ENCODE measurements at places on chromosomes 5 and 9. TPM values are rescaled to one million over a fixed set of nuclear protein-coding genes. Genes with fewer than 3 reads are reported as not detected.

Gene CCNI2
- total RNA-seq: 0.15 TPM

Gene TMEM252
- not detected for total RNA-seq

Gene SCGB3A2
- not detected for total RNA-seq

Gene MEIKIN
- total RNA-seq: not detected

Gene CCNJL
- not detected for total RNA-seq

Gene ROR2
- not detected for total RNA-seq

Gene CTXN3
- not detected for total RNA-seq

Gene N4BP3
- 4.1 TPM for total RNA-seq

Gene SV2C
- not detected for total RNA-seq

Gene SGCD
- total RNA-seq: not detected

Gene PCDHA1
- not detected for total RNA-seq

Gene HMMR
- total RNA-seq: 37.6 TPM

Gene BRD8
- total RNA-seq: 51.9 TPM

Gene FOXD4L3
- total RNA-seq: 0.22 TPM

Gene ARHGEF37
- total RNA-seq: 17.0 TPM

GRCh38 chr9:137986268-137987099, 108.9 kb downstream of the CACNA1B start:
- no peaks in the 10 kb centered on the region for H3K4me1 ChIP-seq
- H3K27ac ChIP-seq: no peak overlapping the region
- no peak for DNase-seq
- H3K36me3 ChIP-seq: no peaks in the 10 kb centered on the region

GRCh38 chr9:115098226-115098965, 19.6 kb downstream of the TNC start:
- H3K36me3 ChIP-seq: no peaks in the 10 kb centered on the region
- H3K4me3 ChIP-seq: no peak overlapping the region
- no peak overlapping the region for H3K27ac ChIP-seq

- H3K4me3 ChIP-seq: no peak overlapping the region
- H3K27me3 ChIP-seq: no peaks in the 10 kb centered on the region
- no peaks in the 10 kb centered on the region for H3K4me1 ChIP-seq
Measured at GRCh38 chr9:14366076-14366475, 52.1 kb upstream of the NFIB start.

- H3K4me3 ChIP-seq: no peak overlapping the region
- H3K4me1 ChIP-seq: no peaks in the 10 kb centered on the region
- no peaks in the 10 kb centered on the region for H3K27me3 ChIP-seq
- no peaks in the 10 kb centered on the region for H3K36me3 ChIP-seq
- no peak for DNase-seq
Measured at GRCh38 chr9:8604201-8604600, 804.6 kb upstream of the DMAC1 start.

DNA sequence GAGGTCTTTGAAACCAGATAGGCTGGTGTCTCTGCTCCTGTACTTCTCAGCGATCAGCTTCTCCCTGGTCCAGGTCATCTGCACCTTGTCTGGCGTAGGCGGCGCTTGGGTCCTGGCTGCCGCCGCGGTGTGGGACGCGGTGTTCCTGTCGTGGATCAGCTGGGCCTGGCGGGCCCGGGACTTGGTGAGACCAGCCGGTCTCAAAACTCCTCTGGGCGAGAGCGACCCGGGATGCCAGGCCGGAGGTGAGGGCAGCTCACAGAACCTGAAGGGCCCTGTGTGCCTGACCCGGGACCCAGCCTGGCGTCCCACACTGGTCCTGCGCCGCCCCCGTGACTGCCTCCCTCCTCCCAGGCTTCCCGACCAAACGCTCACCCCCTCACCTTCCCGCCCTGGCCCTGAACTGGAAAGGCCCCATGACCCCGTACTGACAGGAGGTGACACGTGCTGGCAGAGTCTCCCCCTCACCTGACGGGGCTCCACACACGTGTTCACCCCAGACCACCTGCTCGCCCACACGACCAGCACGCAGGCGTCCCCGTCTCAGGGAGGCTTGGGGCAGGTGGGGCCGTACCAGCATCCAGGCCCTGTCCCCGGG, 49.0 kb downstream of the NKD2 start:
- no peaks in the 10 kb centered on the region for H3K27me3 ChIP-seq
- DNase-seq: no peak
- H3K36me3 ChIP-seq: no peaks in the 10 kb centered on the region
- no peak overlapping the region for H3K27ac ChIP-seq
- no peak overlapping the region for H3K4me3 ChIP-seq

GRCh38 chr5:7886849-7887475, 18.0 kb downstream of the MTRR start:
- H3K27me3 ChIP-seq: no peaks in the 10 kb centered on the region
- no peak overlapping the region for H3K4me3 ChIP-seq
- peaks cover 73% of the 10 kb centered on the region for H3K36me3 ChIP-seq
- peak; percentile 72 for DNase-seq

DNA sequence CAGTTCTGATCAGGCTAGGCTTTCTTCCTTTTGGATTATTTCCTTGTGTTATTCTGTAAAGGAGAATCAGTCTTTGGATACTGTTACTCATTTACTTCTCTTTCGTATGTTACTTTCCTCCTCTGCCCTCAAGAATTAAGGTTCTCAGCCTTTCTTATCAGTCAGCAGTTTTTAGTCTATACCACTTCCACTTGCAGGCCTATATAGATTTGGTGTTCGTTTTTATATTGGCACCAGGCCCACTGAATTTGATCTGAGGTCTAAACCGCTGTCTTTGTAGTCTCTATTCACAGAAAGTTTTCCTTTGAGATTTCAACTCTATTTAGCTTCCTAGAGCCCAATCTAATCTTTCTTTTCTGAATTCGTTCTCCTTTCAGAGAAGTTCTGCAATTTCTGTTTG, 62.8 kb downstream of the ERBIN start:
- no peaks in the 10 kb centered on the region for H3K4me1 ChIP-seq
- DNase-seq: no peak
- no peaks in the 10 kb centered on the region for H3K27me3 ChIP-seq
- H3K36me3 ChIP-seq: peaks cover 31% of the 10 kb centered on the region
- H3K27ac ChIP-seq: no peak overlapping the region

GRCh38 chr5:98927242-98927988, 1.4 kb downstream of the CHD1 start:
- no peaks in the 10 kb centered on the region for H3K27me3 ChIP-seq
- peak overlapping the region; percentile 89 for H3K4me3 ChIP-seq
- peaks cover 37% of the 10 kb centered on the region for H3K36me3 ChIP-seq
- peaks cover 28% of the 10 kb centered on the region for H3K4me1 ChIP-seq
- H3K27ac ChIP-seq: peak overlapping the region; percentile 86

GRCh38 chr5:149413477-149414210, 34.6 kb upstream of the IL17B start:
- DNase-seq: no peak
- no peaks in the 10 kb centered on the region for H3K27me3 ChIP-seq
- no peak overlapping the region for H3K27ac ChIP-seq
- no peaks in the 10 kb centered on the region for H3K36me3 ChIP-seq
- no peaks in the 10 kb centered on the region for H3K4me1 ChIP-seq

- no peaks in the 10 kb centered on the region for H3K4me1 ChIP-seq
- no peaks in the 10 kb centered on the region for H3K27me3 ChIP-seq
- no peak overlapping the region for H3K27ac ChIP-seq
- H3K36me3 ChIP-seq: no peaks in the 10 kb centered on the region
Measured at GRCh38 chr9:115986508-115986907, 167.1 kb upstream of the PAPPA start.

DNA sequence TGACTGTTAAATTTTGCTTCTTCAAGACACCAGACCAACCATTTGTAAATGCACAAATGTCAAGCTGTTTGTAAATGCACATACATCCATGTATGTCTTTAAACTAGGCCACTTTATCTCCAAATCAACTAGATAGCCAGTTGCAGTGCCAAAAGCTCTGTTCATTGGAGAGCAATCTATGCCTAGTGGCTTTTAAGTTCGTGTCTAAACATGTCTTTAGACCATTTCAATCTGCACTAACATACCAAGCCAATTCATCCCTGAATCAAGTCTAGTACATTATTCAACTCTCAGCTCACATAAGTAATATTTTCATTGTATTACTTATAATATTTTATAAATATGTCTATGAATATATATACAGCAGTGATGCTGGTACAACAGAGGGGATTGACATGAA, 985.9 kb downstream of the CDH18 start:
- H3K27ac ChIP-seq: no peak overlapping the region
- no peak overlapping the region for H3K4me3 ChIP-seq
- H3K36me3 ChIP-seq: no peaks in the 10 kb centered on the region
- no peaks in the 10 kb centered on the region for H3K4me1 ChIP-seq
- no peaks in the 10 kb centered on the region for H3K27me3 ChIP-seq
- no peak for DNase-seq

Measured in Karpas-422 (cell line).